ENCODE measurements at places on chromosomes 5 and 9. TPM values are rescaled to one million over a fixed set of nuclear protein-coding genes. Genes with fewer than 3 reads are reported as not detected.

The PDE6A gene
- not detected for total RNA-seq

The ASS1 gene
- 2.9 TPM for total RNA-seq

The TPPP gene
- total RNA-seq = not detected

The EDIL3 gene
- total RNA-seq = not detected

DNA sequence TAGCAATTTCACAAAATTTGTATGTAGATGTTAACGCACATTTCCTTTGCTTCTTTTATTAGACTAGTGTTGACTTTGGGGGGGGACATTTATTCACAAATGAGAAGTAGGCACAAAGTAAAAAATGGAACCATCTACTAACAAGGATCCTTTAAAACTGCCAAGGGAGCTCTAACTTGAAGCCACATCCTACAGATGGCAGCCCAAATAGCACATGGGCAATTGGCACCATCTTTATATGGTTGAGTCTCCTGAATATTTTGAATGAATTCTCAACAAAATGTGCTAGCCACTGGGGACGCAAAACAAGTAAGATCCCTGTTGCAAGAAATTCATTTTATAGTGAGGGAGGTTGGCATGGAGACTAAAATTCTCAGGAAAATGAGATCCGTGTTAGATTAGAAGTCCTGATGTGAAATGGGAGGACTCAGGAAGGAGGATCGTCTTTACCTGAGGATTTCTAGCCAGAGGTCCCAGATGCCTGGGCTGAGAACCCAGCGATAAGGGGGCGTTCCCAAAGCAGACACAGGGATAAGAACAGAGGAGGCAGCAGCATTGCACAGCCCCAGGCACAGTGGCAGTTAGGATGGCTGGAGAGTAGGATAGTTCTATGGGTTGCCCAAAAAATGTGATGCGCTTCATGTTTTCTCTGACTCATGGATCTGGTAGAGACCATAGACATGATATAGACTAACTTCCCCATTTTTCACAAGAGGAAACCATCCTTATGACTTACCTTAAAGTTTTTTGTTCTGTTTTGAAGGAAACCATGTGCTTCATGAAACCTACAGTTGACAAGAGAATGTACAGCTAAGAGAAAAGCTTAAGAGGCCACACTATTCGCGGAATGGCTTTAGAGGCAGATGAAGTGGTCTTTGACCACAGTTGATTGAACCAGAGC is 37.4 kb downstream of the C9orf152 start:
- no peak for DNase-seq
- H3K4me3 ChIP-seq = no peak overlapping the region
- peaks cover 54% of the 10 kb centered on the region for H3K4me1 ChIP-seq
- H3K27me3 ChIP-seq = no peaks in the 10 kb centered on the region
- peaks cover 46% of the 10 kb centered on the region for H3K36me3 ChIP-seq

GRCh38 chr5:136208916-136209315 is 16.0 kb upstream of the SMIM32 start:
- DNase-seq = no peak
- H3K4me1 ChIP-seq = no peaks in the 10 kb centered on the region

GRCh38 chr5:146428658-146429057 is 18.5 kb upstream of the TCERG1 start:
- no peak overlapping the region for H3K4me3 ChIP-seq
- no peak overlapping the region for H3K27ac ChIP-seq
- H3K4me1 ChIP-seq = peaks cover 8% of the 10 kb centered on the region

- peaks cover 30% of the 10 kb centered on the region for H3K4me1 ChIP-seq
- peaks cover 41% of the 10 kb centered on the region for H3K27me3 ChIP-seq
- no peak for DNase-seq
- H3K4me3 ChIP-seq = peak within 1 kb of the TSS; percentile 71
- no peak within 1 kb of the TSS for H3K27ac ChIP-seq
- no peaks in the 10 kb centered on the region for H3K36me3 ChIP-seq
Observed at GRCh38 chr9:124776954-124777648, at the start of gene OLFML2A. TSS of gene OLFML2A (plus strand) at chr9:124777133. CDS start at chr9:124777271, 138 bp downstream.

DNA sequence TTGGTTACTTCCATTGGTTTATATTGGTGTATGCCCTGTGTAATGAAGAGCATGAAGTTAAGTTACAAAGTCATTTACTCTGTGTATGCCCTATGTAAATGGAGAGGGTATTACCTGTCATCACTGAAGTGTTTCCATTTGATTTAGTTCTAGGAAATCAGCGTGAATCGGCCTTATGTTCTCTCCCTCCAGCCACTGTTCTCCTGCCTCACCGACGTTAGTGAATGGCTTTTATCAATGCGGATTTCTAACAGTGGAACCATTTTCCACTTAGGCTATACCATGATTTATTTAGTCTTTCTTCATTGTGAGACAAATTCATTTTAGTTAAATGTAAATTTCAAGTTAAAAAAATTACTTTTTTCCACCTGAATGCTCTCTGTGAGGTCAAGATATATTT is 327.0 kb upstream of the ADCY2 start:
- no peaks in the 10 kb centered on the region for H3K27me3 ChIP-seq
- H3K27ac ChIP-seq = no peak overlapping the region
- no peaks in the 10 kb centered on the region for H3K4me1 ChIP-seq

GRCh38 chr5:88390481-88390880 is 121.8 kb upstream of the TMEM161B start:
- no peak overlapping the region for H3K4me3 ChIP-seq
- no peaks in the 10 kb centered on the region for H3K36me3 ChIP-seq
- H3K27ac ChIP-seq = no peak overlapping the region
- DNase-seq = no peak
- no peaks in the 10 kb centered on the region for H3K4me1 ChIP-seq
- H3K27me3 ChIP-seq = peaks cover 4% of the 10 kb centered on the region

DNA sequence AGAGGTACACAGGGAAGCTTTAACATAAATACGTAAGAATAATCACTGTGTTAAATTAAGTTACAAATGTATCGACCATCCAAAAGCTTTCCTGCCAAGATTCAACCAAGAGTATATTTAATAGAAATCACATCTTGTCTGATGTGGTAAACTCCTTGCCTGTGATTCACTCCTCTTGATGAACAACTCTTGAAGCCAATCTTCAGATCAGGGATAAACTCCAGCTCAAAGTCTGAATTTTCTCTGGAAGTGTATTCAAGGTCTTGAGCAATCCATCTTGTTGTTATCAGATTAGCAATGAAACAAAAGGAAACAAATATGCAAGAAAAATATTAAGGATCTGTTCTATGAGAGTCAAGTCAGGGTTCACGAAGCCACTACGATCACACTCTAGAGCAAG is 170.0 kb upstream of the ADAMTS16 start:
- H3K4me1 ChIP-seq = no peaks in the 10 kb centered on the region
- DNase-seq = no peak
- H3K27me3 ChIP-seq = no peaks in the 10 kb centered on the region
- H3K27ac ChIP-seq = no peak overlapping the region
- no peaks in the 10 kb centered on the region for H3K36me3 ChIP-seq

GRCh38 chr9:76732341-76732958 is 31.8 kb upstream of the PCA3 start:
- no peaks in the 10 kb centered on the region for H3K4me1 ChIP-seq
- DNase-seq = no peak
- H3K27ac ChIP-seq = no peak overlapping the region
- H3K4me3 ChIP-seq = no peak overlapping the region

DNA sequence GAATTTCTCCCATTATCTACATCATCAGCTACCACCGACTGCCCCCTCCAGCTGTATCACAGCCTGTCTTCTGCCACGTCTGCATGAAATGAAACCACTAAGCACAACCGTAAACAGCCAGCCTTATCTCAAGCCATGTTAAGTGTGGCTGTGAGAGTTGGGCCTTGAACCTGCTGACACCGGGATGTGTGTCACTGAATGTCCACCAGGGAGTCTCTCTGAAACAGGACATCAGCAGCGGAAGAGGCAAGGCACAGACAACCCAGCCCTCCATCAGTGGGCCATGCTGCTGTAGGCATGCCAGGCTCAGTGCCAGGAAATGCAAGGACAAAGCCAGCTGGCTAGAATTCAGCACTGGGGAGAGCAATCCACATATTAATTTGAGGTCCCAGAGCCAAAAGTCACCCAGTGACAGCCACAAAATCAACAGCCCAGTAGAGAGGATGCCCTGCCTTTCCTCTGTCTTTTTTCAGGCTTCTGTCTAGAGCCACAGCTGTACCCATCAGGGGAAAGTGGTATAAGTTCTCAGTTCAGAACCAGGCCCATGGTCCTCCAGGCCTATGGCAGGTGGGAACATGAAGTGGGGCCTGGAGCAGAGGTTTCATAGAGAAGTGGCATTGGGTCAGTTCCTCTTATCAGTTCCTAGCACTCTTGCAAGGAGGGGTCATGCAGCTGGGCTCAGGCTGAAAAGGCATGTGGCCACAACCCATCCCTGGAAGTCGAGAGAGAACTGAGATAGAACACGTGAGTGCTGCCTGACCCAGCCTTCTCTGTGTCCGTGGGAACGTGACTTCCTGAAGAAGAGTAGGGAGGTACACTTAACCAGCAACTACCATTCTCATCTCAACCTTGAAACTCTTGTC is 199.4 kb downstream of the ESM1 start:
- H3K4me1 ChIP-seq = no peaks in the 10 kb centered on the region
- peaks cover 7% of the 10 kb centered on the region for H3K27me3 ChIP-seq
- peaks cover 8% of the 10 kb centered on the region for H3K36me3 ChIP-seq
- no peak for DNase-seq
- no peak overlapping the region for H3K27ac ChIP-seq

DNA sequence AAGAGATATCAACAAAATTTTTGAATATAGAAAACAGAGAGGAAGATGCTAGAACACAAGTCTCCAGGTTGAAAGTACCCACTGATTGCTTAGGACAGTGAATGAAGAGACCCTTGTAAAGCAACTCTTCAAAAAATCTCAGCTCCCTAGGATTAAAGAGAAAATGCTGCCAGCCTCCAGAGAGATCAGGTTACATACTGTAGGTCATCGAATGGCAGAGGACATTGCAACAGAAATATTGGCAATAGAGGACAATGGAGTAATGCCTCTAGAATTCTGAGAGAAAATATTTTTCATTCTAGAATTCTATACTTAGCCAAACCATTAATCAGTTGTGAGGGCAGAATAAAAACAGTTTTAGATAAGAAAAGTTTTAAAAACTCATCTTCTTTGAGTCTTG is 43.1 kb upstream of the ELL2 start:
- no peak overlapping the region for H3K4me3 ChIP-seq
- no peaks in the 10 kb centered on the region for H3K36me3 ChIP-seq
- no peak overlapping the region for H3K27ac ChIP-seq
- H3K4me1 ChIP-seq = no peaks in the 10 kb centered on the region

GRCh38 chr5:91865915-91866314 is 482.8 kb upstream of the ARRDC3 start:
- no peaks in the 10 kb centered on the region for H3K27me3 ChIP-seq
- H3K36me3 ChIP-seq = no peaks in the 10 kb centered on the region
- no peak overlapping the region for H3K4me3 ChIP-seq
- H3K27ac ChIP-seq = no peak overlapping the region

DNA sequence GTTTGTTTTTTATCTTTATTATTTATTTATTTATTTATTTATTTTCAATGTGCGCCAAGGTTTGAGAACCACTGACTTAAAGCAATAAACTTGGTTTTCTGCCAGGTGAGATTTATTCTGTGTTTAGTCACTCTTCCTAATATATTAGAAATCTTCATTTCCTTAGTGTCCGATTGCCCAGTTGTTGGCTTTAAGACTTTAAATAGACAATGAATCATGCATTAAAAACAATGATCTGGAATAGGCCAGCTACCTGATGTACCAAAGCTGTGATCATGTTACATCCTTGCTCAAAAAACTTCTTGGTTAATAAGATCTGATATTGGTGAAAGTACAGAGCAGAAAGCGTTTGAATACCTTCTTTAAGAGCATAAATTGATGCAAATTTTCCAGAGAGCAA is 52.1 kb upstream of the ERBIN start:
- H3K4me1 ChIP-seq = no peaks in the 10 kb centered on the region
- peaks cover 3% of the 10 kb centered on the region for H3K36me3 ChIP-seq
- DNase-seq = no peak
- H3K27ac ChIP-seq = no peak overlapping the region
